ENCODE measurements at places on chromosomes 1 and 21.

GRCh38 chr1:176542352-176542751 is 79.4 kb downstream of the PAPPA2 start:
- DNase-seq, result no peak

- DNase-seq, result no peak
These were observed 1276.1 kb downstream of the KCNT2 start for GRCh38 chr1:195332102-195332501.

GRCh38 chr1:93839753-93840152 is 39.3 kb downstream of the DNTTIP2 start:
- DNase-seq, result no peak

- no peak for DNase-seq
These were observed 8.5 kb downstream of the KYAT3 start for GRCh38 chr1:88983791-88984559.

GRCh38 chr21:44797775-44798174 is 3.8 kb downstream of the UBE2G2 start:
- no peak for DNase-seq

GRCh38 chr1:205448540-205449253 is 7.1 kb downstream of the BLACAT1 start:
- DNase-seq, result no peak

DNA sequence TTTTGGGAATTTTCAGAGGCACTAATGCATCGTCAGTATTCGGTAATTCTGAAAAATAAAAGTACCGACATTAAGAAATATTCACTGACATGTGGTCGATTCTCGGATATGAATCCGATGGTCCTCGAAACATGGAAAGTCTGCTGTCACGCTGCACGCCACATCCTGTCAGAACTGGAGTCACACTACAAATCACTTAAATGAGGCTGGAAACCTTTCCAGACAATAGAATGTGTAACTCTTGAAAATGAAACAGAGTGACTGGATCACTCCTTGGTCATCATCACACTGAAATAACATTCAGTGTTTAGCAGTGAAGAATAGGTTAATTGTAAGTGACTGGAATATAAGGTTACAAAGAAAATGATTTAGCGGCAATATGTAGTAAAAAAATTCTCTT is 620.1 kb upstream of the ADAMTS5 start:
- no peak for DNase-seq

DNA sequence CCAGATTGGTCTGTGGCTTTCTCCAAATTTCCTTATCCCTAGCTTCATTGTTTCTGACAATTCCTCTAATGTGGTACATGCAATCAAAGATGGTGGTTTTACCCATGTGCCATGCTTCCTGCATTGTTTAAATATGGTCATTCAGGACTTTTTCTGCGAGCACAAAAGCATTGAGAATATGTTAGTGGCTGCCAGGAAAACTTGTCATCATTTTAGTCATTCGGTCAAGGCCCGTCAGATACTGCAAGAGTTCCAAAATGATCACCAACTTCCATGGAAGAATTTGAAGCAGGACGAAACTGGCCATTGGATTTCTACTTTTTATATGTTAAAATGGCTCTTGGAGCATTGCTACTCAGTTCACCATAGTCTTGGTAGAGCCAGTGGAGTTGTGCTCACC is 3.7 kb downstream of the ZBED6 start:
- no peak for DNase-seq

GRCh38 chr1:230308039-230308438 is 118.1 kb downstream of the PGBD5 start:
- no peak for DNase-seq

DNA sequence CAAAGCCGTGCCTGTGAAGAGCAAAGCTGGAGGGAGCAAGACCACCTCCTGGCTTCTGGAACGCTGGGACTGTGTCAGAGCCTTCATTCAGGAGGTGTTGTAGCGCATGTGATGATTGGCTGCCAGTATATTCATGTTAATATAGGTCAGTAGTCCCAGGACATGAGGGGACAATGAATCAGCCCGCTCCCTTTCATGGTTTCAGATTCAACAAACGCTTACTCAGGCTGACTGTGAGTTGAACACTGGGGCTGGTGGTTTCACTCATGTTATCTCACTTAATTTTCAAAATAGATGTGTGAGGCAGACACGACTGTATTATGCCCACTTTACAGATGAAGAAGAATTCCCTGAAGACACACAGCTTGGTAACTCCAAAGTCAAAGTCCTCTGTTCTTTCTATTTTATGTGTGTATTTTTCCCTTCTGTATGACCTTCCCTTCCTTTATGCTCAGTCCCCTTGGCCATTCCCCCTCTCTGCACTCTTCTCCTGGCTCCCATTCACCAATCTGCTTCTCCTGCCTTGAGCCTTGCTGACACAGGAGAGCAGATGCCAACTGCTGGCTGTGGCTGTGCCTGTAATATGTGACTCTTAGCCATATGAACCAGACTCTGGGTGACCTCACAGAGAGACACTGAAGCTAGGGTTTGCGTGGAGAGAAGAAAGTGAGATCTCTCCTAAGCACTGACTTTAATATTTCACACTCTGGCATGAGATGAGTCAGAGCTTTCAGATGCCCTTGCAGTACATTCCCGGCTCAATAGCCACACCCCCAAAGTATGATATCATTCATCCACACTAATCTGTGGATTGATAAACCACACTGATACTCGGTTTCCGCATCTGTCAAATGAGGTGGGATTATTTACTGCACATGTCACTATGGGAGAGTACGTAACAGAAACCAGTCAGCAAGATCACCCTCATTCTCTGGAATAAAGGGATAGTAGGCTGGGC is 31.4 kb upstream of the KIRREL1 start:
- DNase-seq, result no peak

- no peak for DNase-seq
These were observed 1.9 kb downstream of the MTFR1L start for GRCh38 chr1:25821630-25822091.

DNA sequence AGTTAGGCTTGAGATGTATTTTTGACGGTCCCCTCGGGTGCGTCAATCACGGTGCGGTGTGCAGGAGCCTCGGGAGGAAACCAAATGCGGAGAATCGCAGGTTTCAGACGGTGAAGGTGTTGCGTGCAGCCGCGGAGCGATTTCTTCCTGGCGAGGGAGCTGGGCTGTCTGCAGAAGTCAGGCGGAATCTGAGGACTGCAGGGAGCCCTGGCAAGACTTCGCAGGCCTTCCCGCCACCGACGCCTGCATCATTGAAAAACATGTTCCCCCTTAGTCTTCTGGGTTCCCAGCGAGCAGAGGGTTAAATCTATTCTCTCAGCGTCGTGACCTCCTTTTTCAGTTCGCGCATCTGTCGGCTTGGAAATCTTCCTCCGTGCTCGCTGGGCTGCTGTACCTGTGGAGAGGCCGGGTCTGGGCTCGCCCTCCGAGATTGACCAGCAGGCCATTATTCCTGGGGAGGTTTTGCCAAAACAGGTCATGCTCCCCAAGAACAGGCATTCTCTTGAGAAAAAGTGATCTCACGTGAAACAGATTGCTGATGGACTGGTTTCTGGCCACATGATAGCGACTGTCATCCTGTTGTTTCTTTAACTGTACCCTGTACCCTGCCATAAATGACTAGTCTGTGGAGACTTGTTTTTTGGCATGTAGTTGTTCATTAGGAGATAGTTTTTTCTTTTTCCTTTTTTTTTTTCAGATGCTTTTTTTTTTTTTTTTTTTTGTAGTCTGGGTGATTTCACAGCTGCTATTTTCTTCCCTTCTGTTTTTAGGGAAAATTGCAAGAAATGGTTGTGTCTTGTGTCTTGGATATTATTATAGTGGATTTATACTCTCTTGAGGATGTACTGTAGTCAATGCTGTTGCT is 894 bp downstream of the EPB41 start:
- DNase-seq, result no peak

DNA sequence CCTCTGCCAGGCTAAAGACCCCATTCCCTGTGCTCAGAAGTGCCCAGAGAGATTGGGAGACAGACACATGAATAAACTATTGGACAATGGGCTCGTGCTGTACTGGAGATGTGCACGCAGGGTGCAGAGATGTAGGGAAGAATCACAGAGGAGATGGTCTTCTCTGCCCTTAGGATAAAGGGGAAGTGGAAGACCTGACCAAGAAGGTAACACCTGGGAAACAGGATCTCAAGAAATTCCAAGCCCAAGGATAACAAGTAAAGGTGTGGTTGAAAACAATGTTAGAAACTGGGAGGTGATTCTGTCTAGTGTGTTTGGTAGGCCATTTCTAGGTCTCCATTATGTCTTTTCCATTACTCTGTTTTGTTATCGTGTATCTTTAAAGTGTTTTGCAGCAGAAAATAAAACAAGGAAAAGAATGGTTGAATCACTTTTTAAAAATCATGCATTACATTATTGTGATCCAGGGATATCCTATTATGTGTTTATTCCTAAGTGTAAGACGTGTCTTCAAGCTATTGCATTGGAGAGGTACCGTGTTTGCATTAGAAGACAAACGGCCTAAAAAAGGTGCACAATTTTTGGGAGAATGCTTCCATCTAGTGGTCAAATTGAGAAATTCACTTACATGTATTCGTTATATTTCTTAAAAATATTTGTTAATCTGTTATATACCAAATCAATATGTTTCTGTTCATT is 40.8 kb upstream of the KCTD3 start:
- no peak for DNase-seq

DNA sequence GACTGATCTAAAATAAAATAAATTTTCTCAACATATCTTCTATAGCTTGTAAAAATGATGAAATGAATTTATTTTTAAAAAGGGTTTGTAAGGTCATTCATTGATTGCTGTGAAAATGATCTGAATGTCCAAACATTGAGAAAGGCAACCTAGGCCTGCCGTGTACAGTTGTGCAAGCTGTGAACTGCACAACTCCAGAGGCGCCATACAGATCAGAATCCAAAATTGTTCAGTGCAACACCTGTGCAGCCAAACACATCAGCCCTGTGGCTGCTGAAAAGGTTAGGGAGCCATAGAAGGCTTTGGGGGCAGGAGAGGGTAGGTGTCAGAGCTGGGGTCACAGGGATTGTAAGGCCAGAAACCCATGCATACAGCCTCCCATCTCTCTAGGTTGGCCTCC is 9.9 kb upstream of the ZC3H12A start:
- no peak for DNase-seq

DNA sequence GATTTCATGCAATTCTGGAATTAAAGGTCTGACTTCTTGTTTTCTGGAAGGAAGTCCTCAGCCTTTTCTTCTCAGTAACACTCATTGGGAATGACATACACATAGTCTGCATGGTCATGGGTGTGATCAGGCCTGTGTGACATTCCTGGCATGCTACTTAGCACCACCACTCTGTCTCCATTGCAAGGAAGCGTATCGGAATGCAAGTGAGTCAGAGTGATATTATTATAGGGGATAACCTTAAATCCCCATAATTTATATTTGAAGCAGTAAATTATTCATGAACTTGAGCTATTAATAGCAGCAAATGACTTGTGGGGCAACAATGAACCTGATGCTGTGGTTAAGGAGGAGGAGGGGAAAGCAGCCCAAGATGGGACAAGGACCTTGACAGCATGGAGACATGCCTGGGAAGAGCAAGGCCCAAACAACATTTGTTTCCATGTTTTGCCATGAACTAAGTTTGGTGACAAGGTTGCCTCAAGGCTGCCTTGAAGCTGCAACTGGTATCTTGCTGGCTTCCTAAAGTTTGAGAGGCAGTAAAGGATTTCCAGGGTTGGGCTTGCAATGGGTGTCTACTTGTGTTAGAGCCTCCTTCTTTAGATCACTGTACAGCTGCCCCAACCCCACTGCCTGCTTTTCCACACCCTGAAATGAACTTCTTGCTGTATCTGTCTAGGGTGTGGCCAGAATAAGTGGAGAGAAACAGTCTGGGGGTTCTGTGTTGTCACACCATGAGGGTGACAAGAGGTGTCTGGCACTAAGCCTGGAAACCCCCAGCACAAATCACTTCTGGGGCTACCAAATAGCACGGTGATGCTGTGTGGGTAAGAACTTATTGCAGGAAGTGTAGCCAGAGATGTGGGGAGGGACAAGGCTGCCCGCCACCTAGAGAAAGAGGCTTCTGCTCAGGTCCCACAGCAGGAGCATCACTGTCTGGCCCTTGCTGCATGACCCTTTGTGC is 4.6 kb downstream of the MAB21L3 start:
- DNase-seq, result no peak

DNA sequence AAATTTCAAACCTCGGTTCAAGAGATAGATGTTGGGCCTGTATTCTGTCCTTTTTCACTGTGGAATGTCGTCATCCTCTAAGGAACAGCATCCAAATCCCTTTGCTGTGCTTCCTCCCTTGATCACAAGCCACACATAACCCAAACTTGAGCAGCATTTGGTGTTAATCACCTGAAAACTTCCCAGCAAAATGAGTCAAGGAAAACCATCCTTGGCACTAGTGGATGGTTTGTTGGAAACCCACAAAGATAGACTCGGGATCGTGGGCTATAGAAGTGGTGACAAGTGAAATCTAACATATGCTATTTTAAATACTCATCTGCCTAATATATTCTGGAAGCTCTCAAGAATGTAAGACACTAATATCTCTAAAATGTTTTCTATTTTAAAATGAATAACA is 459.1 kb downstream of the SETD4 start:
- DNase-seq, result no peak

GRCh38 chr1:158003406-158003800 is 10.0 kb downstream of the KIRREL1 start:
- DNase-seq, result no peak

DNA sequence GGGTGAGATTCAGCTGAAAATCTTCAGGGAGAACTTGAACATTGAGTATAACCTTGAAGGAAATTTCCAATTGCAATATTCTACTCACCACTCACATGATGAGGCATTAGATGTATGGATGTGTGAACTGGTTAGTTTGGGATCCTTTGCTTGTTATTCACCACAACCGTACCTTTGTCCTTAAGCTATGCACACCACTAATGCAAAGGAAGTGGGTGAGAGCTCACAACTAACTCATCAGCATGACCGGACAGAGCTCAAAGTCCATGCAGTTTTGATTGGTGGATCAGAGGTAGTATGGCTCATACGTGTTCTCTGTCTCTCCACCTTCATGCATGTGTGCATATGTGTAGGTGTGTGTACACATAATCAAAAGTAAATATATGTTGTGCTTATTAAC is 43.5 kb upstream of the MROH9 start:
- no peak for DNase-seq

- DNase-seq, result no peak
These were observed 33.0 kb downstream of the TNNT2 start for GRCh38 chr1:201344206-201345080.

Data from smooth muscle cell of the brain vasculature (primary cell).